Smooth muscle cell of the brain vasculature (primary cell): ENCODE measurements at places on chromosomes 4 and X.

- DNase-seq, result no peak
These were observed 383.0 kb upstream of the GALNT7 start for GRCh38 chr4:172785613-172786012.

GRCh38 chr4:123593655-123594054, 197.1 kb downstream of the SPRY1 start:
- DNase-seq, result no peak

GRCh38 chr4:162170509-162170908, 6.7 kb upstream of the FSTL5 start:
- no peak for DNase-seq

- no peak for DNase-seq
These were observed 113.8 kb downstream of the ADRA2C start for GRCh38 chr4:3879681-3880614.

GRCh38 chr4:1839282-1839681, 16.7 kb downstream of the LETM1 start:
- DNase-seq, result no peak

DNA sequence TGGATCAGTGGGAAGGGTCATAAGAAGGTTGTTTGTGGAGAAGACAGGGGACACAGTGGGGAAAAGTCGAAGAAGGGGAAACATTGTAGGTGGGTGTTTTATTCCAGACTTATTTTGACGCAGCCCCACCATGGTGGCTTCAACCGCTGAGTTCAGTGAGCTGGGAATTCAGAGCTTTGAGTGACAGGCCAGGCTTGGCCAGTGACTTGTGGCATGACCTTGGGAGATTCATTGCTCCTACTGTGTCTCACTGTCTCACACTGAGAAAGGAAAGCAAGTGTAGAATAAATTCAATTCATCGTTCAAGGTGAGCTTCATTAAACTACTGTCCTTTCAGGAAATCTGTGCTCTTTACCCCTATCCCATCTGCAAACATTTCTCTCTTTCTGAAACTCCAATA, 47.4 kb upstream of the SOD3 start:
- DNase-seq, result no peak

DNA sequence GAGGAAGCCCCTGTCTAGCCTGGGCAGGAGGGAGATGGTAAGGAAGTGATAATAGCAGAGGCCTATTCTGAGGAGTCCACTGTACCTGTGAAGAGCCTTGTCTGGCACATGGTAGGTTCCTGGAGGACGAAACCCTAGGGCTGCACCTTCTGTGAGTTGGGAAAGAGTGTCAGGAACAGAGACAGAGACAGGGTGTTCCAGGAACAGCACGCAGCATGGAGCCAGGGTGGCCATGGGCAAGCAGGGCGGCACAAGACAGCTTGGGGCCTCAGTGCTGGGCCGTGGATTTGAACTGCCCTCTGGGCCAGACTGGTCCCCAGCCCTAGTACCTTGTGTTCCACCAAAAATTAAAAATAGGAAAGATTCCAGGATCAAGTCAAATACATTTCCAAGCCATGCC, 272.5 kb downstream of the EVC2 start:
- no peak for DNase-seq

DNA sequence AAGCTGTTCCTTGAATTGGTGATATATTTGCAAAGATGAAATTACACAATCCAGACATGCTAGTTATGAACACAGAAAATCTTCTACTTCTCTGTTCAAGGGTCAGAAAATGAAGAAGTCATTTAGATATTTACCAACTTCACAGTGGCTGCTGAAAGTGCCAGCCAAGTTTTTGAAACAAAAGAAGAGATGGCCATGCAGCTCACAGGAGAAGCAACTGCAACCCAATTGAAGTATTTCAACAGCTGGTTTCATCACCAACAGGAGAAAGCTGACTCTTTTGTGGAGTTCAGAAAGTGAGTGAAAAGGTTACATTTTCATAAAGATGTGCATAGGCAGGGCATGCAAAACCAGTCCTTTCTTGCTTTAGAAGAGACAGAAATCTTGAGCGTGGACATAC, 70.1 kb upstream of the LSM6 start:
- no peak for DNase-seq

DNA sequence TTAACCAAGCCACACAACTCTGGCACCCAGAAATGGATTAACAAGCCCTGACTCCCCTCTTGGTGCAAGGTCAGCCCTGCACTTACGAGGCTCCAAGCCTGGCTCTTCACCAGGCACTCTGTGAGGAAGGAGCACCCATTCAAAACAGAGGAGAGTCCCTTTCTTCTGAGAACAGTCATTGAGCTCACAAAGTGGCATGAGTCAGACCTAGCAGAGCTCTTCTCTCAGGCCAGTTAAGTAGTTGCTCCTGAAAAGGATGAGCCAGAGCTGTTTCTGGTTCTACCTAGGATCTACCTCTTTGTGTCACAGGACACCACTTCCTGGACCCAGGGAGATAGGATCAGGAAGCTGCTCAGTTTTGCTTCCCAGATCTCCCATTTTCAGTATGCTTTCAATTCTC, 48.2 kb downstream of the EVC2 start:
- no peak for DNase-seq

- DNase-seq, result no peak
These were observed 22.3 kb upstream of the RNF150 start for GRCh38 chr4:141155586-141155985.

DNA sequence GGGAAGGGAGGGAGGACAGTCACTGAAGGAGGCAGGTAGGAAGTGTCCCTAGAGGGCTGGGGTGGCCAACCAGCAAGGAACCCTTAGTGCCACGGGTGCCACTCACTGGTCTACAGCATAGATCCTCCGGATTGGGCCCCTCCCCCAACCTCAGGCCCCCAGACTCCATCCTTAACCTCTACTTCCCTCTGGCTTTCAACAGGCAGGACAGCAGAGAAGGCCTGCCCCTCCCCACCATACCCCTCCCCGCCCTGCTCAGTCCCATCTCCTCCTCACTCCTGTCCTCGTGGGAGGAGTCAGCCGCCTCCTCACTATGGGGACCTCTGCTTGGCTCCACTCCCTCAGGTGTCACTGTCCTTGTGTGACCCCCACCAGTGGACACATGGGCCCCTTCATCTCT, 77.7 kb upstream of the PSAPL1 start:
- DNase-seq, result no peak

DNA sequence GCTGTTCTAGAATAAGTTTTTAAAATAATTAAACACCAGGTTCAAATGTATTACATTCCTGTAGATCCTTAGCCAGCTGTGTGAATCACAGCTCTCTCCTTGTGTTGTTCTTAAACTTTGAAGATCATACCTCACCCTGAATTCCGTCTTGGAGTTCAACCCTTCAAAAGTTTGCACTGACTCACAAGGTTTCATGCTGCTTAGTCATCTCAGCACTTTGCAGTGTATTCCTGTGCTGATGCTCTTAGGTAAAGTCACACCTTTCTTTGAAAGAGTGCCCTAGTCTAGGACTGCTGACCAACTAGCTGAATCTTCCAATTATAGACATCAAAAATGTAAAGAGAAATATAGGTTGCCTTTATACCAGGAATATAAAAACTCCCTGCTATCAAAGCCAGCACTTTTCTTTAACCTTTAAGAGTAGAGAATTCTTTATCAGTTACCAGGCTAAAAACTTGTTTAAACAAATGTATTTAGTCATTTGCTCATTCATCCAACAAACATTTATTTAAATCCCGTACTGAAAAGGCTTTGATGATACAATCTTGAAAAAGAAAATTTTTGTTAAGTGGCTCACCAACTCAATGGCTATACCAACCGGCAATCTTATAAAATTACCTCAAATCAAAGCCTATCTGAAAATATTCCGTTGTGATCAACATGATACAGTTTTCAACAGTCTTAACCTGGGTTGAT, 169.7 kb downstream of the RAP1GDS1 start:
- no peak for DNase-seq

DNA sequence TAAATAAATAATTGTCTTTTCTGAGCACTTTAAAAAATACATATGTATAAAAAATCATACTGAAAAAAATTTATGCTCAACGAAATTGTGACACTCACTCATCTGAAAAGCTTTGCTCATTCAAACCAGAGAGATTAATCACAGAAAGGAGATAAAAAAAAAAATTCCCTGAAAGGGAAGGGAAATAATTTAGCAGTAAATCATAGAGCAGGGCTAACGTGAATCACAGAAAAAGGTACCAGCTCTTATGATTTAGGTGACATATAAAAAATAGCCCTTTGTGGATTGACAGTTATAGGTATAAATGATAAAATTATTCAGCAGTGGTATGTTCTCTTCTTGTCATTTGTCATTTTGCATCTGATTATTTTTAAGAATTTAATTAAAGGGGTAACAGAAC, 552.7 kb upstream of the TENM3 start:
- DNase-seq, result no peak

- no peak for DNase-seq
These were observed at the start of gene VSIG4 for GRCh38 chrX:66039944-66040343. Gene VSIG4, minus strand, starts transcription at chrX:66040080. Its CDS starts 82 bp downstream, at chrX:66039998.

- DNase-seq, result no peak
These were observed 51.2 kb downstream of the OR13H1 start for GRCh38 chrX:131595120-131595519.

- no peak for DNase-seq
These were observed 329.4 kb upstream of the PPARGC1A start for GRCh38 chr4:24219209-24219608.

DNA sequence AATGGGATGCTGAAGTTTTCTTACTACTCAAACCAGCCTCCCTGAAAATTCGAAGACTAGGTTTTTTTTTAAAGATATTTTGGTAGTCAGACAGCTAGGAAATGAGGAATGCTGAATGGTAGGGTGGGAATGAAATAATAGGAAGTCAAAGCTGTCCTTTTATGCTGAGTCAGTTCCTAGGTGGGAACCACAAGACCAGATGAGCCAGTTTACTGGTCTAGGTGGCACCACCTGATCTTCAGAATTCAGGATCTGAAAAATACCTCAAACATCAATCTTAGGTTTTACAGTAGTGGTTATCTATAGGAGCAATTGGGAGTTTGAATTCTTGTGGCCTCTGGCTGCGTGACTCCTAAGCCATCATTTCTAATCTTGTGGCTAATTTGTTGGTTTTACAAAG, 183.1 kb upstream of the GALNT7 start:
- DNase-seq, result no peak

DNA sequence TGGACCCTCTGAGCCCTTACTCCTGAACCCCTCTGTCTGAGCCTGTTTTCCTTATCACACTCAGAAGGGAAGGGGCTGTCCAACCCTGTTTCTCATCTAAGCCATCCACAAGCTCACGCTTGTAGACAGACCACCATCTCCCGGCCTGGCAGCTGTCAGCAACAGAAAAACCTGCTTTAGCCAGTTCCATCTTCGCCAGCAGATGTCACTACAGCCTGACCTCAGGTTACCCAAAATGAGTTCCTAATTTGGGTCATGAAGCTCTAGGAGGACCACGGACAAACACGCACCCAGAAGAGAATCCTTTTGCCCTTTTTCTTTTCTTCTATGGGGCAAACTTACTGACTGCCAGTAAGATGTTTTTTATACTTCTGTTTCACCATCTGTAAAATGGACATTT, 445.4 kb downstream of the BCOR start:
- DNase-seq, result no peak

DNA sequence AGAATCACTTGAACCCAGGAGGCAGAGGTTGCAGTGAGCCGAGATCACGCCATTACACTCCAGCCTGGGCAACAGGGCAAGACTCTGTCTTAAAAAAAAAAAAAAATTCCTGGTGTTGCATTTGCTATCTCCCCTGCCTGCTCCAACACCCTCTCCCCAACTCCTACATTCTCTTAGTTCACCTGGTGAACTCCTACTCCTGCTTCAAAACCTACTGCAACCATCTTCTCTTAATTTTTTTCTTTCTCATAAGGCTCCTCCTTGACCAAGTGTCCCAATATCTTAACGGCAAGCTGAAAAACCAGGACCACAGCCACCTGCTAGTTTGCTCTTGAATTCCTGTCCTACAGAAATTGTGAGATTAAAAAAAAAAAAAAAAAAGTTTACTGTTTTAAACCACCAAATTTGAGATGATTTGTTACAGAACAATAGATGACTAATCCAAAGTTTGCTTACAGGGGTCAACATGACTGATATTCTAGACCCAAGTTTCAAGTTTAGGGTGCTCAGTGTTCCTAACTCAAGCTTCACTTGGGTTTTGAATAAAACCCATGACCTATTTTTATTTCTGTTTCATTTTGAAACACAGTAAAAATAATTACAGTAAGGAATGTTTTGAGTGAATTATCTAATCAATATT, 13.1 kb upstream of the ANXA5 start:
- DNase-seq, result no peak

GRCh38 chr4:52684896-52685295, 25.8 kb upstream of the USP46 start:
- DNase-seq, result no peak

GRCh38 chr4:182206266-182206665, 36.9 kb upstream of the TENM3 start:
- no peak for DNase-seq

GRCh38 chrX:77597090-77597489, 149.9 kb downstream of the FGF16 start:
- DNase-seq, result peak; percentile 2

DNA sequence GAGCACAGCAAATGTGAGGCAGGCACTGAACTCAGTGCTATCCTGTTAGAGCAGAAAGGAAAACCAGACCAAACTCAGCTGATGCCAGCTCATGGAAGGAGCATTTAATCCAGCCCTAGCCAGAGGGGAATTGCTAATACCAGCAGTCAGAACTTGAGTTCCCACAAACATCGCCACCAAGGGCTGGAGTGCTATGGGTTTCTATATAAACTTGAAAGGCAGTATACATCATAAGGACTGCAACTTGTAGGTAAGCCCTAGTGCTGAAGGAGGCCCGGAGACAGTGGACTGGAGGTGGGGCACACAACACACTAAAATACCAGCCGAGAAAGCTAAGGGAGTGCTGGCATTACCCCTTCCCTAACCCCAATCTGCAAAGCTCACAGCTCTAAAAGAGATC, 440.2 kb downstream of the PRR32 start:
- DNase-seq, result no peak

GRCh38 chrX:6777238-6778002, 242.5 kb upstream of the VCX3A start:
- DNase-seq, result no peak

- DNase-seq, result no peak
These were observed 394.9 kb upstream of the PABPC5 start for GRCh38 chrX:91039777-91040176.

DNA sequence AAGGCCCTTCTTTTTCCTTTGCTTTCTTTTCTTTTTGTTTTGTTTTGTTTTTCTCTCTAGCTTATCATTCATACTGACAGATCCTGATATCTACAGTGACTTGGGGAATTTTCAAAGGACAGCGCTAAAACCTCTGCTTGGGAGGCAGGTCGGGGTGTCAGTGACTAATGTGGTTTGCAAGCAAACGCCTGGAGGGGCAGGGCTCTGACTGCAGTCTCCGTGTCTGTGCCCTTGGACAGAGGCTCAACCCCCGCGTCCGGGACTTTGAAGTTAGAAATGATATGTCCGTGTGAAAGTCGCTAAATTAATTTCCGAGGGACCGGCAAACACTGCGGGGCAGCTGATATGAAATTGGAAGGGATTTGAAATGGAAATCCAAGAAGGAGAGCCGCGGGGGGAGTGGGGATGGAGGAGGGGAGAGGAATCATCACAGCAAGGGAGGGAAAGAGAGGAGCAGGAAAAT, 312.4 kb downstream of the DHRSX start:
- no peak for DNase-seq
